ENCODE measurements at places on chromosomes 6 and 20.

DNA sequence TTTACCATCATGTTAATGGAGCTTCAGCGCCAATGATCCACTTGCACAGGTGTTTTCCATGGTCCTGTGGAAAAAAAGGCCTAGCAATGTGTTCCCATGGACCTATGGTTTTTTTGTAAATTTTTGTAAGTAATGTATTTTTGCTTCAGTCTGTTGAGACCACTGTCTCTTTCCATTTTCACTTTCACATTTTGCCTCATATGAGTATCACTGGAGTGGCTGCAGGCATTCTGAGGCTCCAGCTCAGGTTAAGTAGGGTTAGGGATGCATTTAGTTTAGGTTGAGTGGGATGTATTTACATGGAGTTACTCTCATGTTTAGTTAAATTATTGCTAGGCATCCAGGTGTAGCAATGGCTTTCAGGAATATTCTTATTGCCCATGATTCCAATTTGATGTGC lies 19.2 kb upstream of the LMBRD1 start:
- no peak for DNase-seq

GRCh38 chr20:43066125-43066524 lies 123.6 kb downstream of the PTPRT start:
- no peak for DNase-seq

- no peak for DNase-seq
Measured at GRCh38 chr6:19761121-19761520, 76.0 kb upstream of the ID4 start.

GRCh38 chr20:11502061-11502460 lies 415.6 kb upstream of the BTBD3 start:
- DNase-seq: no peak

GRCh38 chr6:37172912-37173492 lies 3.0 kb downstream of the PIM1 start:
- no peak for DNase-seq

DNA sequence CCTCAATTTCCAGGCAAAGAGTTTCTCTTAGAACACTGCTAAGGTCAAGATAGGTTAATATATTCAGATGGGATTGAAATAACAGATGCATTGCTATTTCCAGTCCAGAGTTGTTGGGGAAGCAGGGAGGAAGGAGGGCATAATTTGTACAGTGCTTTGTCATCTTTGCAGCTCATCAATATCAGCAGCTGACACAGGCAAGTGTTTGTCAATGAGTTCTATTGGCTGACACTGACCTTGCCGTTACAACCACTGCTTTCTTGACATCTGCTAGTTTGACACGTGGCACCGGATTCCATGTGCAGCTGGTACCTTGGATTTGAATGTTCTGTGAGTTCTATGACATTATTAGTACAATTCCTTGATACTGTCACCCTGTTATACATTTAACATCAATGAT lies 28.0 kb upstream of the MLIP start:
- DNase-seq: no peak

GRCh38 chr6:41697861-41698781 lies 37.3 kb downstream of the TFEB start:
- DNase-seq: no peak

GRCh38 chr20:23232679-23233308 lies 117.8 kb upstream of the NXT1 start:
- no peak for DNase-seq

DNA sequence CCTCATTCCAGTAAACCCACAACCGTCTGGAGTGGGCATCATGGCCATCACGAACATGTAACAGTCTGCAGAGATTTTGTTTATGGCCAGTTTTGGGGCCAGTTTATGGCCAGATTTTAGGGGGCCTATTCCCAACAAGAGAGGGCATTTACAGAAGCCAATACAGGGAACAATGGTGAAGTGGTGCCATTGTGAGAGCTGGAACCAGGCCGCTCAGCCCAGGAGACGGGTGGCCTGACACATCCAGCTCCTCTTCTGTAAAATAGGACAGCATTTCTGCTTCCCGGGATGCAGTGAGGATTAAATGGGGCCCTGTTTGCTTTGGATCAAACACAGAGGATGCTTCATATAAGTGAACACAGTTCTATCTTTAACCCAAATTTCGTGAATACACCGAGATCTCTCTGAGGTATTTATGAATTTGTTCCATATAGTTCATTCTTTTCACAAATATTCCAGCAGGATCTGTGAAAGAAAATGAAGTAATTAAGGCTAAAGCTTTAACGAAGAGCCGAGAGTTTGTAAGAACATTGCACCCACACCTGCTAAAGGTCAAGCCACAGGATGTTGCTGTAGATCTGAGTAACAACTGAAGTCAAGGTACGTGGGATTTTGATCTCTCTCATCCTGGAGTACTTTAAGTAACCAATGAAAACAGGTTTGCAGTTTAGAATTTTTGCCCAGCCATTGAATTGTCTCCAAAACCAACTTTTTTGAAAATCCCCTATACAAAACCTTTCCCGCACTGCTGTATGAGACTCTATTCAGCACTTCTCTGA lies 14.5 kb upstream of the SIRPG start:
- no peak for DNase-seq

- no peak for DNase-seq
Measured at GRCh38 chr6:75084872-75085381, 120.9 kb downstream of the COL12A1 start.

GRCh38 chr6:39228111-39228971 lies 934 bp downstream of the KCNK5 start:
- DNase-seq: no peak

GRCh38 chr20:54041336-54041735 lies 29.1 kb downstream of the BCAS1 start:
- DNase-seq: no peak

- no peak for DNase-seq
Measured at GRCh38 chr6:40640599-40641227, 53.5 kb upstream of the LRFN2 start.

- no peak for DNase-seq
Measured at GRCh38 chr6:74658391-74658790, 547.5 kb downstream of the COL12A1 start.

DNA sequence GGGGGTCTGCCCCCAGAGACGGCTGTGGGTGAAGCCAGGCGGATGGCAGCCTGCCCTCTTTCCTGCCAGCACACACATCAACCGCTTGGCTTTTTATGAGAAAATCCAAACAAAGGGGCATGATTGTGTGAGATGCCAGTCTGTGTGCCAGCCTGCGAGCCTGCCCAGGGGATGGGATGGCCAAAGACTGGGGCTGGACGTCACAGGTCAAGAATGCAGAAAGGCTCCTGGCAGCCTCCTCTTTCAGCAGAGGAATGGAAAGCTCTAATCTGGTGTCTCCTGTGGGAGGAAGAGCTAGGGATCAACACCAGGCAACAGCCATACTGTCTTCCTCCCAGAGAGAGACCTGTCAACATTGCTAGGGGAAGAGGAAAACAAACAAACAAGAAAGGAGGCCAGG lies 15.8 kb downstream of the TUBB2B start:
- no peak for DNase-seq

DNA sequence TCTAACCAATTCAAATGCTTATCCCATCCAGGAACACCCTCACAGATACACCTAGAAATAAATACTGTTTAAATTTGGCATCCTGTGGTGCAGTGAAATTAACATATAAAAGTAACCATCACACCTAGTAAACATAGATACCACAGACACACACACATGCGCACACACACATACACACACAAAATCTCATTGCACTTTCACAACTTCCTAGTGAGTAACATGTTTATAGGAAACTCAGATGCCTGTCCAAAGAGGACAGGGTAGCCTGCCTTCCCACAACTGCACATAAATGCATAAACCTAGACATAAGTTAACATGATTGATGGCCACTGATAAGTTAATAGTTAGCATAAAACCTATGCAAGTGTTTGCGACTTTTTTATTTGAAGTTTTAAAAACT lies 56.8 kb downstream of the LRRC1 start:
- no peak for DNase-seq

GRCh38 chr6:28408076-28408802 lies 8.7 kb upstream of the ZSCAN12 start:
- no peak for DNase-seq

- peak; percentile 99 for DNase-seq
Measured at GRCh38 chr20:20712474-20713243, at the start of gene RALGAPA2. Gene RALGAPA2, minus strand, starts transcription at chr20:20712644. Its CDS starts 164 bp downstream, at chr20:20712480.

GRCh38 chr6:70575899-70576495 lies 9.3 kb downstream of the SDHAF4 start:
- no peak for DNase-seq

DNA sequence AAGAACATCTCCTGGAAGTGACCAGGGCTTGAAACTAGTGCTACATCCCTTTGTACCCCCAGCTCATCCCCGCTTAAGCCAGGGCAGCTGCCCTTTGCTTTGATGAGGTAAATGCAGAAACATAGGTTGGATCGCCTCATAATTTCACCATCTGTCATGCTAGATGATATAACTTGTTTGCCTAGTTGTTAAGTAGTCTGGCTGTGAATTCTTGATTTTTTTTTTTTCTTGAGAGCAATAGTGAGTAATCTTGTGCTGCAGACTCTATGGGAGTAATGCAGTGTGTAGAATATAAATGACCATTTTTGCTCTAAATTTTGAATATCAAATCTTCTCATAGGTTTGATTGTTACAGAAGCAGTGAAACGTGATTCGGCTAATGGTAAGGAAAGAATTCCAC lies 4.1 kb downstream of the TRDN start:
- no peak for DNase-seq

DNA sequence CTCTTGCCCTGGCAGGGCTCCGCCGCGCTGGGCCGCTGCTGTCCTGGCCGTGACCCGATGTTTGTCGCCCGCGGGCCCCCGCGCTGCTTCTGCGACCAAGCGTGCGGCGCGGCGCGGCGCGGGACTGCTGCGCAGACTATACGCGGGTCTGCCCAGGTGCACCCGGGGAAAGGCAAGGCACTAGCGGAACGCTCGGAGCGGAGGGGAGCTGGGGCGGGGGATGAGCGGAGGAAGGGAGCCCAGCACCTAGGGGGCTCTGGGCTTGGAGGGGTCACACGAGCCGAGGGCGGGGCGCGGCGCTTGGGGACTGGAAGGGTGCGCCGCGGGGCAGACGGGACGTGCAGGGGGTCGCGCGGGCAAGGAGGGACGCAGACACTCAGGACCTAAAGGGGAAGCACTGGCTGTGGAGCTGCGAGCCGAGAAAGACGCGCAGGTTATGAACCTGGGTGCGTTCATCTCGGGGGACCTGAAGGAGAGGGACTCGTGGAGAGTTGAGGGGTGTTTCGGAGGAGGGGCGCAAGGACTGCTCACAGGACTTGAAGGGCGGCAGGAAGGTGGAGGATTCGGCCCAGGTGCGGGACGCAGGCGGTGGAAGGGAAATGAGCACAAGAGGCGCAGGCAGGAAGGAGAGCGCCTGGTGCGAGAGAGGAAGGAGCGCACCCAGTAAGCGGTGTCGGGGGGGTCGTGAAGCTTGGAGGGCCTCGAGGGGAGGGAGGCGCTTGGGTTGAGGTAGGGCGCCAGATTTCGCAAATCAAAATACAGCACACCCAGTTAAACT lies 40.8 kb upstream of the ZNFX1 start:
- DNase-seq: no peak

DNA sequence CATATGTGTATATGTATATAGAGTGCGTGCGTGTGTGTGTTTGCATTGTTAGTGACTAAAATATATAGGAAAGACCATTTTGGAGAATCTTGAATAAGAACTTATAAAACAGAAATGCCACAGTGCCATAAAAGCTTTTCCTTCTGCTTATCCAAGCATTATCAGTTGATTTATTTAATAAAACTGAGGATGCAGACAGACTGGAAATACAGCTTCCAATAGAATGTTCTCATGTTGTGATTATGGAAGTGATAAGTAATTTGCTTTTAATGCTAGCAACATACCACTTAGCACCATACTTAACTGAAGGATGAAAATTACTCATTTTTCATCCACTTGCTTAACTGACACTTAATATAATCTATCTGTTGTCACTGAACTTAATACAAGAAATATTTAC lies 820.1 kb downstream of the TFAP2A start:
- DNase-seq: no peak

DNA sequence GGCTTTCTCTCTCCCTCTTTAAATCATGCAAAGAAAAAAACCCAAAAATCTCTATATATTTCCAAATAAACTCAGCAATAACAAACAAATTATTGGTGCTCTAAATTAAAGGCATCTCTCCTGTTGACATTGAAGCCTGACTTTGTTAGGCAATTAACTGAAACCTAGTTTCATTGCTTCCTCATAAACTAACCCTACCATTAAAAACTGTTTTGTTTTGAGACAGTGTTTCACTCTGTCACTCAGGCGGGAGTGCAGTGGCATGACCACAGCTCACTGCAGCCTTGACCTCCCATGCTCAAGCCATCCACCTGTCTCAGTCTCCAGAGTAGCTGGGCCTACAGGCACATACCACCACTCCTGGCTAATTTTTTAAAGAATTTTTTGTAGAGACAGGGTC lies 34.9 kb downstream of the PIGU start:
- DNase-seq: no peak

GRCh38 chr6:45619994-45620471 lies 242.3 kb upstream of the SUPT3H start:
- DNase-seq: no peak

GRCh38 chr20:45917790-45918141 lies 5.8 kb upstream of the PLTP start:
- no peak for DNase-seq
